ENCODE measurements at places on chromosomes 1 and 21.

DNA sequence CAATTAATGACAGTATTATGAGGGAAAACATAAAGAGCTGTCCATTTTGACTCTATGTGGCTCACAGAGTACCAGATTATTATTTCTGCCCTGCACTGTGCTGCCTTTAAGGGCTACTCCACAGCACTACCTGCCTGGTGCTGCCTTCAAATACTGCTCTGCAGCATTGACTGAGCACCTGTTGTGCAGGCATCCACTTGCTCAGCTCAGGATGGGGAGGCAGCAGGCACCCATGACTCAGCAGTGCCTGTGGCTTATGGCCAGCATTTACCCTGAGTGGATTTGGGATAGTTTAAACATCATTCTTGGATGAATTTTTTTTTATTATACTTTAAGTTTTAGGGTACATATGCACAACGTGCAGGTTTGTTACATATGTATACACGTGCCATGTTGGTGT, 953 bp upstream of the KPRP start:
- no peak for DNase-seq

DNA sequence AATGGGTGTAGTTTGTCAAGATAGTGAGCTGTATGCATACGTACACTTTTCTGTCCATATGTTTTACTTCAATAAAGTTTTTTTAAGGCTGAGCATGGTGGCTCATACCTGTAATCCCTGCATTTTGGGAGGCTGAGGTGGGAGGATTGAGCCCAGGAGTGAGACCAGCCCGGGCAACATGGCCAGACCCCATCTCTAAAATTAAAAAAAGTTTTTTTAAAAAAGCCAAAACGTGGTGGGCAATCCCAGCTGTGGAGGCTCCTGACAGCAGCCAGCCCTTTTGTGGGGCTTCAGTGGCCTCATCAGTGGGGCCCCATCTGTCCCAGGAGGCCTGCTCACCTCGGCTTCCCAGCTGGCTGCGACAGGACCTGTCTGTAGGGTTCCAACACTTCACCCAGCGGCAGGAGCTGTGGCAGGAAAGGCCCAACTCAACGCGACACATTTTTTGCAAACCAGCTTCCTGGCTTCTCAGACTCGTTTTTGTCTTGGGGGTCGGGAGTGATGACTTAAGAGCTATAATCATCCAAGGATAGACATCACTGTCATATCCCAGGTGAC, 56.9 kb upstream of the LBR start:
- no peak for DNase-seq

GRCh38 chr1:1806890-1807289, 28.6 kb upstream of the NADK start:
- DNase-seq = no peak

DNA sequence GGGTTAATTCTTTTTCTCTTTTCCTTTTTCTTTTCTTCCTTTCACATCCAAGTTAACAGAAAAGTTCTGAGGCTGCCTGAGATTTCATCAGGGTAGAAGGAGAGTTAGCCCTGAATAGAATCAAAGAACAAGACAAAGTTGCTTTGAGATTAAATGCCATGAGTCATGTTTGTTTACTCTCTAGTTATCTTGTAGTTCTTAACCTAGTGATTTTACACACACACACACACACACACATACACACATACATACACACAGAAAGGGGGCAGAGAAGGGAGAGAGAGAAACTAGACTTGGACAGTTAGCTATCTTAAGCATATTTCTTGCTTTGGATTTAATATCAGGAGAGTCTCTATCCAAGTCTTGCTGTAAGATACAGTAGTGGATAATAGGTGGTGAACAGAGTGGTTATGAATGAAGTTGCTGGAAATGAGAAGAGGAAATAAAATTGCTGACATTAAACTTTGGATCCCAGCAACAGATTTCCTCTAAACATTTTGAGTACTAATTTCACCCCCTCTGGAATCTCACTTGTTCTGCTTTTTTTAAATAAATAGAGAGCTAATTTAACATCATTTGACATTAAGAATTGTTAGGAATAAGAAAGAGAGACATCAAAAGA, 19.9 kb downstream of the PLA2G4A start:
- no peak for DNase-seq

- no peak for DNase-seq
Observed at GRCh38 chr1:230850547-230850946, 17.8 kb downstream of the C1orf198 start.

DNA sequence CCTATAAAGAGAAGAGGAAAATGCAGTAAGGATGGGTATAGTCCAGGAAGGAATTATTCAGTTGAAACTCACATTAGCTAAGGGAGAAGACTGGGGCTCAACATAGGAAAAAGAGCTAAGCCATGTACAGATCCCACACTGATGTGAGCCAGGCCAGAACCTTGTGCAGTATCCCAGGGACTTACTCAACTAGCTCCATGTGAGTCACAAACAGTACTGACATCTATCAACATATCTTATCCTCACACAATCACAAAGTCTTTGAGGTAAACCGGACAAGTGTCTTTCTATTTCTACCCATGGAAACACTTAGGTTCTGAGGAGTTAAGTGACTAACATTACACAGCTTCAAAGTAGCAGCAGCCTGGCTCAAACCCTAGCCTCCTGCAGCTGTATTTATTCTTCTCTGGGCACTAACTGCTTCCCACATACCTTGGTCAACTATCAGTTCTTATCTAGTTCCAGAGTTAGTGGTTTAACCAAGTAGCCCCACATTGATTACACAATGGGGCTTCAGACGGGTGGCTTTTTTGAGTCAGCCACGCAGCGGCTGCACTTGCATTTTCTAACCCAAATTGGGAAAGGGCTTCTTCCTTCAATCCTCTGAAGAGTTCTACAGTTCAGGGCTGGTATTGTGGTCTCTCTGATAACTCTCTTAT, 9.5 kb downstream of the CD5L start:
- no peak for DNase-seq

- DNase-seq = no peak
Observed at GRCh38 chr21:38744861-38745260, 60.9 kb upstream of the ETS2 start.

- no peak for DNase-seq
Observed at GRCh38 chr21:37130971-37131370, 57.9 kb downstream of the TTC3 start.

DNA sequence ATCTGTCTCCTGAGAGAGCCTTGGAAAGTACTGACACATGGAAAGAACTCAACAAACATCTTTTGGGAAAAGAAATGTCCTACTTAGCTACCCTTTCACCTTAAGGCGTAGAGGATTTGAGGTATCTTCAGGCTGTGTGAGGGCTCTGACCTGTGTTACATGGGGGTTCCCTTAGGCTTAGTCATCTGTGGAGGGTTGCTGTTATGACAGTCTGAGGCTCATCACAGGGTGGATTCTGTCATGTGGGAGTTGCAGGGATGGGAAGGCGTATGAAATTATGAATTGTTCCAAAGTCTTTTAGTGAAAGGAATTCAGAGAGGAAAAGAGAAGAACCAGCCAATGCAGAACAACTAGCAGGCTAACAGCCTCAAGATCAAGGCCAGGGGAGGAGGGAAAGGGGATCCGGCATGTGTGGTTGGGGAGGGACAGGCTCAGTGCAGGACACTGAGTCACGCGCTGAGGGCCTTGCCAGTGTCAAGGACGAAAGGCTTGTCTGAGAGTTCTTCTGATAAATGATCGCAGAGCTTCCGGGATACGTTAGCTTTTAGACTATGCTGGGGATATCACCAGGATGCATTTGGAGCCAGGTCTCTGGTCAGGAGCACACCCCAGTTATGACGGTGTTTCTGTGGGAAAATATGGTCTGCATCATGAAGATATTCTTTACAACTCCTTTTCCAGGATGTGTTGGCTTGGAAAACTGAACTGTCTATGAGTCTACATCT, 24.6 kb upstream of the PLA2G2C start:
- DNase-seq = no peak

GRCh38 chr1:36664571-36665287, 182.0 kb upstream of the CSF3R start:
- DNase-seq = no peak

DNA sequence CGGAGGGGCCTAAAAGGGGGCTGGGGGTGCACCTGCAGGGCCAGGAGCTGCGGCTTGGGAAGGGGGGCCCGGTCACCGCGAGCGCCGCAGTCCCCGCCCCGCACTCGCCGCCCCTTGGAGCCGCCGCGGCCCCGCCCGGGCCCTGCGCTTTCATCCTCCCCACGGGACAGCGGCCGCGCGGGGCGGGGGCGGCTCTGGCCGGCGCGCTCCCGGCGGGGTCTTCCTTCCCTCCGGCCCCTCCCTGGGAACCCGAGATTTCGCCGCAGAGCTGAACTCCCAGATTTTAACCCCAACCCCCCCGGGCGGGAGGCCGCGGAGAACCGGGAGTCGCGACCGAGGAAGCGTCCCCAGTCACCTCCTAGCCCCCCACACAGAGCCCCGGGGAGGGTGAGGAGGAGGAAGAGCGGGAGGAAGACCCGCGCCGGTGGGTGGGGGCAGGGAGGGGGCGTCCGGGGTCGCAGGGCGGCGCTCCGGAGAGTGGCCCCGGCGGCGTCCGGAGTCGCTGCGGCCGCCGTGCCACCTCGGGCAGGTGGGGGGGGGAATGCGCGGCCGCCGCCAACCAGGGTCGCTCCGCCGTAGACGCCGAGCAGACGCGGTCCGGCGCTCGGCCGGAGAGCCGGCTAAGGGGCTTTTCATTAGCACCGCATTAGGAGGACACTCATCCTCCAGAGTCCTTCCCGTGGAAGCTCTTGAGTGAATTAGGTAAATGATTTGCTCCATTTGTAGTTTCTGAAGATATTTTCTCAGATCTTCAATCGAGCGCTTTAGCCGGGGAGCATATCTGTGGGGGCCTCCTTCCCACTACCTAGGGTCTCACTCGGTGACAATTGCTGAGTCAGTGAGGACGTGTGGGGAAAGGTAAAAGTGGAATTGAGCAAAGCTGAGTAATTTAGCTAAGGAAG, 31.6 kb upstream of the NFIA start:
- DNase-seq = peak; percentile 59

- DNase-seq = no peak
Observed at GRCh38 chr1:158818975-158819431, 12.1 kb upstream of the MNDA start.

- DNase-seq = no peak
Observed at GRCh38 chr1:59357645-59358320, 60.9 kb downstream of the FGGY start.

GRCh38 chr1:201400852-201401230, 1.7 kb upstream of the LAD1 start:
- no peak for DNase-seq

- DNase-seq = peak; percentile 89
Observed at GRCh38 chr1:204108312-204109141, 35.6 kb downstream of the SOX13 start.

- DNase-seq = no peak
Observed at GRCh38 chr1:76070538-76070937, 4.0 kb upstream of the ST6GALNAC3 start.

DNA sequence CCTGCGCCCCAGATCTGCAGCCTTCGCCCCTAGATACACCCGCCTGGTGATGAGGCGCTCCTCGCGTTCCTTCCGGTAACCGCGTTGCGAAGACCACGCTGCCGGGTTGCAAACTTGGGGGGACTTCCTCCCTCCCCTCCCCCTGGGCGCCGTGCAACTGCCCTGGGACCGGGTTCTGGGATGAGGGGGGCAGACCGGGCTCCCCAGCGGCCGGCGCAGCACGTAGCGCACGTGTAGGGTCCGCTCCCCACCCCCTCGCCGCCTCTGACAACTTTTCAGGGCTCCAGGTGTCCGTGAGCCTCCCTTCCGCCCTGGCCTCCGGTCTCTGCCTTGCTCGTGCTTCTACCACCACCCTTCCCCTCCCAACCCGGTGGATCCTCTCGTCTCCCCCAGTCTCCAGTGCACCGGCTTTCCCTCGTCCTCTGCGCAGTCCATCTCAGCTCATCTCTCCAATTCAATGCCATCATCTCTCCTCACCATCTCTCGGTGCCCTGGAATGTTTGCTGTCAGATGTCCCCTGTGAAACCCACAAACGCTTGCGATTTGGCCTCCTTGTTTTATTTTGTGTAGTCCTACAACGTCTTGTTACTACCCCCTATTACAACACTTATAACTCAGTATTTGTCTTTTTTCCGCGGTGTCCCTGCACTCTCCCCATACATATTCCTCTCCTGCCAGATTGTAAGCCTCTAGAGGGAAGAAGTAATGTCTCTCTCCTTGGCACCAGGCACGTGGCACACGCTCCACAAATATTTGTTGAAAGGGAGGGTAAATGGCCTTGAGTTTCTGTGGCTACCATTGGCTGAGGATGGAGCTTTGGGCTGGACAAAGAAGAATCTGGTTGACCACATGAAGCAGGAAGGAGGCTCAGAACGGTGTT, 782 bp downstream of the PCAT6 start:
- DNase-seq = no peak

- no peak for DNase-seq
Observed at GRCh38 chr1:97791251-97791650, 129.6 kb downstream of the DPYD start.

DNA sequence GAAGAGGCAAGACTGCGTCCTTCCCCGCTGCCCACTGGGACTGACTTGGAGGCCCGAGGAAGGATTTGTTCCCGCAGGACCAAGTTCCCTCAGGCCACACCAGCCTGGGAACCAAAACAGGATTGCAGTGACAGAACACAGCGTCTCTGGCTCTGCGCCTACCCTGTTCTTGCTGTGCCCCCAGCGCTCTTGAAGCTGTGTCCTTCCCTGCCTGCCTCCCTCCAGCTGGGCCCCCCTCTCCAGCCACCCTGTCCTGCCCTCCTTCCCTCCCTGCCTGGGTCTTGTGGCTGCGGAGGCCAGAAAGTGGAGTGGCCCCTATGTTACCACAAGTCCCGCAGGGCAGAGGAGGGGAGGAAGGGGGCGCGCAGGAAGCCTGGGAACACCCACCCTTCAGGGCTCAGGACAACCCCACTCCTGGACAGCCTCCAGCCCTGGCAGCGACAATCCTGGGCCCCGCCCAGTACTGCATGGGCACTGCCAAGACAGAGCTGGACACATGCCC, 164.9 kb downstream of the DYRK1A start:
- no peak for DNase-seq

DNA sequence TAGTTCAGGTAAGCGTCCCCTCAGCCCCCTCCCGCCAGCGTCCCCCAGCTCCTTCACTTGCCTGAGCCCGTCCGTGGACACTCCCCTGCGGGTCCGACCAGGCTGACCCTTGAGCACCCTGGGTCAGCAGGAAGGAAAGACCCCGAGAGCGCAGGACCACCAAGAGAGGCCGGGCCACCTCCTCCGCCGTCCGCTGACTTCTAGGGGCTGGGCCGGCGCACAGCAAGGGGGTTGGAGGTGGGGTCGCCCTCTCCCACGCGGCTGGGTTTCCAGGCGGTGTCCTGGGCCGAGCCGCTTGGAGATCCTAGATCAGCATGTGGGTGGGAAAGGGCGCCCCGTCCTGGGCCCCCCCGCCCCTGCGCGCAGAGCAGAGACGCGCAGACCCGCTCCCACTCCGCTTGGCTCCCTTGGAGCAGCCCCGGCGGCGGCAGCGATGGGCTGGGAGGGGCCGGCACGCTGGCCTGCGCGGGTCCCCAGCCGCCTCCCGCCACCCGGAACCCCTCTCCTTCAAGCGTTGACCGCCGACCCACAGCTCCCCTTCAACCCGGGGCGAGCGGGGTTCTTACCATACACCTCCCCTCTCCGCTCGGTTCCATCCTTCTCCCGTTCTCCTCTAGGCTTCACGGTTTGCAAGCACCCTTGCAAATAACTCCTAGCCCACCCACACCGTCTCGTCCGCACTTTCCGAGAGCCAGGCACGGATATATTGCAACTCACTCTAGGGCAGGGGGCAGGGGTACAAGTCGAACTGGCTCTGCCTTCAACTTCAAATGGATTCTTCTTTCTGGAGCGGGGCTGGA, 7.5 kb downstream of the KNCN start:
- DNase-seq = no peak

Measured in dermis microvascular lymphatic vessel endothelial cell (primary cell).